ENCODE measurements at places on chromosomes 16 and 17. TPM values are rescaled to one million over a fixed set of nuclear protein-coding genes. Genes with fewer than 3 reads are reported as not detected.

GRCh38 chr16:86508947-86509758 is 1.2 kb upstream of the FOXF1 start:
- H3K27ac ChIP-seq = peak overlapping the region; percentile 68
- peaks cover 17% of the 10 kb centered on the region for H3K4me1 ChIP-seq
- peaks cover 7% of the 10 kb centered on the region for H3K36me3 ChIP-seq
- H3K4me3 ChIP-seq = peak overlapping the region; percentile 63
- DNase-seq = peak; percentile 41
- H3K27me3 ChIP-seq = peaks cover 70% of the 10 kb centered on the region

GRCh38 chr16:875182-876040 is 74.9 kb upstream of the GNG13 start:
- DNase-seq = no peak
- no peak overlapping the region for H3K27ac ChIP-seq
- peaks cover 5% of the 10 kb centered on the region for H3K4me1 ChIP-seq
- no peaks in the 10 kb centered on the region for H3K36me3 ChIP-seq

DNA sequence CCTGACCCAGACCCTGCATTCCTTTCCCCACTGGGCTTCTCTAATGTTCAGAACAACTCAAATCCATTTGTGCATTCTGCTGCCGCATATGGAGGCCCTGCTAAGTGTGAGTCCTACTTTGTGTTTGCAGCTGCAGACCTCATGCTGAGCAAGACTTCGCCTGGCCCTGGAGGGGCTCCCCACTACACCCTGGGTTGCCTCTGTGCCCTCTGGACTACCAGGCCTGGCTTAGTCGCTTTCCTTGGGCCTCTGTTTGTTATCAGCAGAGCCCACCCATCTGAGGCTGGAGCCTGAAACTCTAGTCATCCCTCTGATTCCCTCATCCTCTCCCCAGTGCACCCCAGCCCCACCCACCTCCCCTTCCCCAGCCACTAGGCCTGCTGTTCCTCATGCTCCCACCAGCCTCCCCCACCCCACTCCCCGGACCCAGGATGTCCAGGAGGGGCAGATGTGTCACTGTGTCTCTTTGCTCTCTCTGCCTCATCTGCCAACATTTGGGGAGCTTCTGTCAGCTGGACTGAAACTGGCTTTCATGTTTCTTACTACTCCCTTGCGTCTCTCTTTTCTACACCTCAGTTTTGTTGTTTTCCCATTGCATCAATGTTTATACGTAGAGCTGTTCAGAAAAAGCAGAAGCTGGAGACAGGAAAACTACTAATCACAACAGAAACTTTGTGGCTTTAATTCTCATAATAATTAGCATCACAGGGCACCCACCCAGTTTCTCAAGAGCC is 17.9 kb upstream of the CD300E start:
- no peaks in the 10 kb centered on the region for H3K36me3 ChIP-seq
- no peak overlapping the region for H3K4me3 ChIP-seq
- H3K27ac ChIP-seq = no peak overlapping the region
- no peak for DNase-seq
- peaks cover 16% of the 10 kb centered on the region for H3K4me1 ChIP-seq

DNA sequence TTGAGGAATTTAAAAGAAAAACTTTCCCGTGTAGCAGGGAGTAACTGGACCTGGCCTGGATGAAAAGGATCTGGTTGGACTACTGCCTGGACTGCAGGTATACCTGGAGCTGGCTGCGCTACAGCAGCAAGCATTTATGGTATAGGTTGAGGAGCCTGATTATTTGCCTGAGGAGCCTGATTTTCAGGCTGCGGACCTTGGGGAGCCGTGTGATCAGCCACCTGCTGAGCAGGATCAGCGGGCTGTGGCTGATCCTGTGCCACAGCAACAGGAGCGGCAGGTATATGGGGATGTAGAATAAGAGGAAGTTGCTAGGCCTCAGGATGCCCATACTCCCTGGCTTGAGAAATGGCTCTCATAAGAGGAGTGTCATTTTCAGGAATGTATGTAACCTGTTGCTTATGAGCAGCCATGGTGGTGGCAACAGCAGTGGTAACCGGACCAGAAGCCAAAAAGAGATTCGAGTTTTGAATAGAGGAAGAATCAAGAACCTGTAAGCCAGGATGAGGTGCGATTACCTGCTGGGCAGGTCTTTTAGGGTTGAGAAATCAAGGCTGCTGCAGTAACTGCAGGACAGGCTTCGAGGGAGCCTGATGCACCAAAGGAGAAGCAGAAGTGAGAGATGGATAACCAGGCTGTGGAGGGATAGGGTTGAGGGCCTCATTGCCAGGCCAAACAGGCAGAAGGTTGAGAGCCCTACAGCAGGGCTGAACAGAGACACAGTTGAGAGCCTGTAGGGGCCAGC is 60.9 kb upstream of the ARL4D start:
- H3K4me3 ChIP-seq = no peak overlapping the region
- peaks cover 18% of the 10 kb centered on the region for H3K4me1 ChIP-seq
- H3K27ac ChIP-seq = no peak overlapping the region
- peaks cover 1% of the 10 kb centered on the region for H3K36me3 ChIP-seq

GRCh38 chr16:2500918-2501750 is 12.6 kb upstream of the ATP6V0C start:
- DNase-seq = peak; percentile 84
- no peaks in the 10 kb centered on the region for H3K4me1 ChIP-seq
- no peaks in the 10 kb centered on the region for H3K27me3 ChIP-seq

DNA sequence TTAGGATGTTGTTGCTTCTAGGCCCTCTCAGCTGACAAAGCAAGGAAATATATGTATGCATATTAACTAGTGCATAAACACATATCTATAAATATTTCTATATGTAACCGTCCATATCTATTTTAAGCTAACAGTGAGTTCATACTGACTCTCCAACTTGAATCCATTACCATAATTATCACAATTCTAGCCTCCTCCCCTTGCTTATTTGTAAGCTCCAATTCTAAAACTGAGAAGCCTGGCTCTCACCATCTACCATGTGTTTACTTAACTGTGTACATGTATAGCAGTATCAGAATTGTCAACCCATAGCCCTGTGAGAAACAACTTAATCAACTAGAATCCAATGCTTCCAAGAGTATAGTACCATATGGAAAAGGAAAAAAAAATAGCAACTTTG is 5.1 kb downstream of the ABCC12 start:
- no peaks in the 10 kb centered on the region for H3K4me1 ChIP-seq
- no peak overlapping the region for H3K27ac ChIP-seq
- DNase-seq = no peak
- H3K27me3 ChIP-seq = peaks cover 39% of the 10 kb centered on the region
- H3K4me3 ChIP-seq = no peak overlapping the region
- H3K36me3 ChIP-seq = no peaks in the 10 kb centered on the region

GRCh38 chr16:12330946-12331345 is 354.4 kb downstream of the SNX29 start:
- H3K4me1 ChIP-seq = no peaks in the 10 kb centered on the region
- H3K36me3 ChIP-seq = no peaks in the 10 kb centered on the region
- no peak overlapping the region for H3K4me3 ChIP-seq
- no peaks in the 10 kb centered on the region for H3K27me3 ChIP-seq
- no peak for DNase-seq

SBK1 gene
- total RNA-seq = 3.2 TPM

CACNG1 gene
- total RNA-seq = not detected

SHISA6 gene
- not detected for total RNA-seq

GGA3 gene
- total RNA-seq = 84.6 TPM

Measured in activated CD8-positive, alpha-beta memory T cell treated with anti-CD3 and anti-CD28 coated beads, Interleukin-2, amount 10 ng/mL, durations not matched to agents 7 days and 5 days (primary cell).